ENCODE measurements at places on chromosomes 16 and 17.

DNA sequence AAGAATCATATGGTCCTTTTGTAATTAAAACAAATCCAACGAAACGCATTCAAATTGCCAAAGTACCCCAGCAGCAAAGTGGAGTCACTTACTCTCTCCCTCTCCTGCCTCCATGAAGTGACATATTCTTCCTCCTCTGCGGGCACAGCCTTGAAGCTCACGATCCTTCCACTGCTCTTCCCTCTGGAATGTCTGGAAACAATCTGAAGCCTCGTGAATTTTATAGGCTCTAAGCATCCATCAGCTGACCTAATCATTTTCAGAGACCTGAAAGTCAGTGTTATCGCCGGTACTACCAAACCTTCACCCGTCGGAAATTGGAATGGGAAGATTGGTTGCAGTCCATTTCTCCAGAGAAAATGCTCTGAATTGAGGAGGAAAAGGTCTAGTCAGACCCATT, 134.5 kb upstream of the FOXF1 start:
- no peak for DNase-seq

GRCh38 chr17:74786431-74787055, 10.4 kb upstream of the NAT9 start:
- peak; percentile 91 for DNase-seq

DNA sequence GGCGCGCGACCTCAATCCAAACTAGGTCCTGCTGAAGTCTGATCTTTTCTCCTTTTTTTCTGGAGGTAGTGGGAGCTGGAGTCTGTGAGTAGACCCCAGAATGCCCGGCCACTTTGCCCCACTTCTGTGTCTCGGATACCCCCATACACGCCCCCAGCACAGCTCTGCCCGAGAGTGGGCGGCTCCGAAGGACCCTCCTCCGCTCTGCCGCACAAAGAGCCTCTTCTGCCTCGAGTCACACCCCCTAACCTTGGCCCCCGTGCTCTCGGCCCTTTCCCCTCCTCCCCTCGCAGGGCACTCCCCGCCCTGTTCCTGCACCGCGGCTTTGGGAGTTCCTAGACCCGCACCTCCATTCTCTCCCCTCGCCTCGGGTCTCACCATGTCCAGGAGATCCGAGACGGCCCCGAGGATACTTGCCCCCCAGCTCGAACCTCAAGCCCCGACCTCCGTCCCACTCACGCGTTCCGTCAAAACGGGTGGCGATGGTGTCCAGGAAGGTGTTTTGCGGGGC, 476 bp downstream of the KCNH4 start:
- no peak for DNase-seq

DNA sequence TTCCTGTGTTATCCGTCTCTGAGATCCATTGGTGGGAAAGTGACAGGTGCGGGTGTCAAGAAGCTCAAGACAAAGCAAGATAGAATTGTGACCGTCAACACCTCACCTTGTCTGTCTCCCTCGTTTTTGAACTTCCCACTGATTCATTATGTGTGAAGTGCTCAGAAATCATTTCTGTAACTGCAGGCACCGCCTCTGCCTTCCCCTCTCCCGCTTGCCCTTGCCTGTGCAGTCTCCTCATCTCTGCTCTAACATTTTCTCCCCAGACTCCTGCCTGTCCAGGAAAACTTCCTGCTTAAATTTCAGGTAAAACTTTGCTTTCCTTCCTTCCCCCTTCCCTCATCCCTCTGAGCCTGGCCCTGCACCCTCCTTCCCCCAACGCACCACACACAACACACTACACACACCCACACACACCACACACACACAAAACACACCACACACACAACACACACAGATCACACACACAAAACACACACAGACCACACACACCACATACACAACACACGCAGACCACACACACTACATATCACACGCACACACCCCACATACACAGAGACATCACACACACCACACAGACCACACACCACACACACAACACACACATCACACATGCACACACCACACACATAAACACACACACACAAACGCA, 25.7 kb downstream of the CALB2 start:
- DNase-seq = no peak

DNA sequence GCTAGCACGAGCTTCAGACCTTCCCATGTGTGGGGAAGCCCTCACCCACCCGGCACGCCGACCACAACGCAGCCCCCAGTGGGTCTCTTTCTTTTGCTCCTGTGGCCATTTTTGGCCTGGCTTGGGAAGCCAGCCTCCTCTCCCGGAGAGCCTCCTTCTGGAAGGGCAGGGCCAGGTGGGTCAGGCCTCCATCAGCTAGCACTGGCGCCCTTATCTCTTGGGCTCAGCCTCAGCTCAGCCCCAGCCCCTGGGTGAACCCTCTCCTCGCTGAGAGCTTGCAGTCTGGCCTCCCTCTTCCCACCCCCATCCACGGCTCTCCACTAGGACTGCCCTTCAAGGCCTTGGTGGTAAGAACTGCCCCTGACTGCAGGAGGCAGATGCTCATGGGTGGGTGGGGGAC, 14.7 kb upstream of the JPH3 start:
- DNase-seq = no peak

- DNase-seq = no peak
These were observed 8.0 kb upstream of the MRPL12 start for GRCh38 chr17:81695211-81695610.

- no peak for DNase-seq
These were observed 29.4 kb upstream of the NAT9 start for GRCh38 chr17:74805591-74805991.

GRCh38 chr16:69555437-69555836, 10.3 kb upstream of the NFAT5 start:
- peak; percentile 25 for DNase-seq

DNA sequence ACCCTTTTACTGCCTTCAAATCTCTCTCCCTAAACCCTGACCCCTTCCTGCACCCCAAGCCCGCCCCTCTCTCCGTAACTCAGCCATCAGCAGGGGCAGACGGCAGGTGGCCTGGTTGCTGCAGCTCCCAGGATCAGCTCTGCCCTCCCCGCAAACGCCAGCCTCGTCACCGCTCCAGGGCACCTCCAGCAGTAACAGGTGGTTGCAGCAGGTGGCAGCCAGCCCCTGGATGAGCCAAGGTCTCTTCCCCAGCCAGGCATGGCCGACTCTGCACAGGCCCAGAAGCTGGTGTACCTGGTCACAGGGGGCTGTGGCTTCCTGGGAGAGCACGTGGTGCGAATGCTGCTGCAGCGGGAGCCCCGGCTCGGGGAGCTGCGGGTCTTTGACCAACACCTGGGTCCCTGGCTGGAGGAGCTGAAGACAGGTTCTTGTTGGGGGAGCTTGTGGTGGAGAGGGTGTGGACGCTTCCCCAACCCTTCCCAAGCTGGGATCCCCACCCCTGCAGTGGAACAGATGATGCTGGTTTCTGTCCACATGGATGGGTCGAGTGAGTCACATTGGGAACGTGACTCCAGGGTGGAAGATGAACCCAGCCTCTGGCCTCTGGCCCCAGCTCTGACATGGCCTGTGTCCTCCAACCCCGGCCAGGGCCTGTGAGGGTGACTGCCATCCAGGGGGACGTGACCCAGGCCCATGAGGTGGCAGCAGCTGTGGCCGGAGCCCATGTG, 558 bp downstream of the HSD3B7 start:
- DNase-seq = no peak

DNA sequence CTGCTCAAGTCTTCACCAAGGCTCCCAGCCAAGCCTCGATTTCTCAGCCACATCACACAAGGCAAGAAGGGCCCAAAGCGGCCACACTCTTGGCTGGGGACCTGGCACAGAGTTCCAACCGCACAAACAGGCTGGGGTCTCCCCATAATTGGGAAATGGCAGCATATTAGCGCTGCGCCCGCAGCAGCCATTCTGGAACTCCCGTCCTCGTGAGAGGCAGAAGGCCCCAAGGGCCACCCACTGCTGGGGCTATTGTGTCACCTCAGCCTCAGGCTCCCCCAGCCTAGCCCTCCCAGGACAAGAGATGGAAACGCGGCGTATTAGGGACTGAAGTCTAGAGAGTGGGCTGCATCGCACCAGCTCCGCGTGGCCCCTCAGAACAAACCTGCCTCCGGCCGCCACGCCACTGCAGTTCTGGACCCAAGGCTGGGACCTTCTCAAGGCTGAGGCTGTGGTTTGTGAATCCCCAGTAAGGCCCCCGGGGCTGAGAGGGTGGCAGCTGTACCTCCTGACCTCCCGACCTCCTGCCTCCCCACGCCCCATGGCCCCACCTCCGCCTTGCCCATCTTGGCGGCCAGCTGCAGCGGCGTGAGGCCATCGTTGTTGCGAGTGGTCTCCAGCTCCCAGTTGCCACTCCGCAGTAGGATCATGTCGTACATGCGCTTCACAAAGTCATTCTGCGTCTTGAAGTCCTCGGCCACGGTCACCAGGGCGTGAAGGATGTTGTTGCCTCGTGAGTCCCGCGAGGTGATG, 25.3 kb downstream of the TRPV3 start:
- DNase-seq = no peak

DNA sequence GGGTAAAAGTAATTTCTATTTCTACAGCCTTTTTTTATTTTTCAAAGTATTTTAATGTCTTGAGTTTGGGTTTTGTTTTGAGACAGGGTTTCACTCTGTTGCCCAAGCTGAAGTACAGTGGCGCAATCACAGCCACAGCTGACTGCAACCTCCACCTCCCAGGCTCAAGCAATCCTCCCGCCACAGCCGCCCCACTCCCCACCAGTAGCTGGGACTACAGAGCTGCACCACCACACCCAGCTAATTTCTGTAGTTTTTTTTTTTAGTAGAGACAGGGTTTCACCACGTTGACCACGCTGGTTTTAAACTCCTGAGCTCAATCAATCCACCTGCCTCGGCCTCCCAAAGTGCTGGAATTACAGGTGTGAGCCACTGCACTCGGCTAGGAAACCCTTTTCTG, 44.0 kb downstream of the TUBD1 start:
- peak; percentile 77 for DNase-seq

DNA sequence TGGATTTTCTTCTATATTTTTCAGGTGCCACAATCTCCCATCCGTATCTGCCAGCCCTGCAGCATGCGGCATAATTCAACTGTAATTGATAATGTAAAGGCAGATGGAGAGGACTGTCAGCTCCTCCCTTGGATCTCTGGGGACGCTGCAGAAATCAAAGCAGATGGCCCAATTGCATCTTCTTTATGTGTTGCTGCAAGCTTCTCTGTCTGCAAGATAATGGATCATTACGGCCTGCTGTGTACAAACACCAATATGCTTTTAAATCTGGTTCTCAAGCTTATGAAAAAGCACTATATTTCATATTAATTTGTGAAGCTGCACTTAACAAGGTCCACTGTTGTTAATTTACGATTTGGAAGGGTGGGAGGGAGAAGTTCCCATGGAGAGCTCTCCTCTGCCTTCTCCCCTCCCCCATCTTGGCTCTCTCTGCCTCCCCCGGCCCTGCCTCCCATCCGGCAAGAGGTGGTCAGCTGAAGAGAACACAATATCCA, 607.5 kb downstream of the TOX3 start:
- no peak for DNase-seq

DNA sequence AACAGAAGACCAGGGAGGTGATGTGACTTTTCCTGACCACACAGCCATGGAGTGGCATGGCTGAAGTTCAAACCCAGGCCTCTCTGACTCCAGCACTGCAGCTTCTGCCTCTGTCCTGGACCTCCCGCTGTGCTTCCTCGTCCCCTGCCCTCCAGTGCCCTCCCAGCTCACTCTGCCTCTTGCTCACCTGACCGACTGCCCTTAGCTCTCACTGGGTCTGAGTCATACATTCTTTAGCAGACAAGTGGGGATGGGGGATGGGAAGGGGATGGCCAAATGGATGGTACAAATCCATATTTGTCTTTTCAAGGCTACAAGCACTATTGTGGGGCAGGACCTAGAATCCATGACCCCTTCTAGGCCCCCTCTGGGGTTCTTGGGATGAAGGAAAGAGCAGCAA, 33.0 kb downstream of the PITPNM3 start:
- DNase-seq = no peak

DNA sequence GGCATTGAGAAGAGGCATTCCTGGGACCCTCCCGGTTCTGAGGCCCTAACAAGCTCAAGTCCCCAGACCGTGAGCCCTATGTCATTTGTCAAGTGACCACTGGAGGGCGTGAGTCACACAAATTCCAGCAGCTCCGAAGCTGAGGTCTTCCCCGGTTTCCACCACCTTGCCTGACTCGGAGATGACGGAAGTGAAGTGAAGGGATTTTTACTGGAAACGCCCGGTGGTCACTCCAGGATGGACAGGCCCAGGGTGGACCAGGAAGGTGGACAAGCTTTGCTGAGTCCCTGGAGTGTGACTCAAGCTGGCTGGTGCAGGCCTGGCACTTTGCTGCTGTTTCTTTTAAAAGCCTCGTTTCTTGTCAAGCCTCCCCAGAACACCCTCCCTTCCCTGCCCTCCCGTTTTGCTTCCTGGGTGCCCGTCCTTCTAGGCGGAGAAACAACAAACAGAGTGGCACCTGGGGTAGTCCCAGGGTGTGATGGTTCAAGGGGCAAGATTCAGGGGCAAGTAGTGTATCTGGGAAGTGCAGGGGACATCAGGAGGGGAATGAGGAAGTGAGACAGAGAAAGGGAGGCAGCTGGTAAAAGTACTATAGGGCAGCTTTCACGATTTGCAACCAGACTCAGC, 5.3 kb upstream of the NOS2 start:
- DNase-seq = peak; percentile 88

DNA sequence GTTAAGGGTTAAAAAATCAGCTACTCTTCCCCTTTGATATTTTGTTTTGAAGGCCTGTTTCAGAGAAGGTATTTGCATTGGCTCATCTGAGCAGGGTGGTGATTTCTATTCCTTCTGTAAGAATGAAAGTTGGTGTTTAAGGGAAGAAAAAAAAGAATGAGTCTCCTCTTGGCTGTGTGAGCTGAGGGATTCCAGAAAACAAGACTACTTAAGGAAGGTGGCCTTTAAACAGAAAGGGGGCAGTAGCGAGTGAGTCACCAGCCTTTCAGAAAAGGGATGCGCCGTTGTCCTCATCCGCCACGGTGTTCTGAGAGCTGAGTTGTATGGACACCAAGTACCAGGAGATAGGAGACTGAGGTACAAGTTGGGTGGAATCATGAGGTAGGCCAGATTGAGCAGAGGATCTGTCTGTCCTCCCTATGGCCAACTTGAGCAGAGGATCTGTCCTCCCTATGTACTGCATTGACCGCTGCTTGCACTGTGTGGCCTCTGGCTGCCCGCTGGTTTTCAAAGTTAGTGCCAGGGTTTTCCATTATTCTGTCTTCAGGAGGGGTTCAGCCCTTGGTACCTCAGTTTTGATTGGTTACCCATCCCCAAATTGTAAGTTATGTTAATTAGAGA, 8.2 kb downstream of the PRKCA start:
- no peak for DNase-seq

GRCh38 chr17:82065638-82066303, at the start of gene DUS1L:
Gene DUS1L (minus strand): TSS chr17:82065804. CDS start chr17:82065059, 745 bp downstream.
- DNase-seq = peak; percentile 78
